ENCODE measurements at places on chromosomes 6 and 20.

GRCh38 chr20:22404419-22405170 lies 179.8 kb downstream of the FOXA2 start:
- no peak for DNase-seq

DNA sequence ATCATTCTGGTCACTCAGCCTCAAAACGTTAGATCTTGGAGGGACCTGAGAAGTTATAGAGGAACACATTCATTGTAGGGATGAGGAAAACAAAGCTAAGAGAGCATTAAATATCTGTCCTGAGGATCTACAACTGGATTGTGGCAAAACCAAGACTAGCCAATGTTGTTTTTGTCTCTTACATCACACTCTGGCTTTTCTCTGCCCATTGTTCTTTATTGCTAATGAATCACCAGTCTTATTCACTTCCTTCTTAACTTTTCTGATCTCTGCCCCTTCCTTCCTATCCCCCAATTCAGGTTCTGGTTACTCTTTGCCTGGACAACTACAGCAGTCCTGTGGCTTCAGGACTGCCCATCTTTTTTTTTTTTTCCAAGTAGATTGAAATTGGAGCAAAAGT lies 57.0 kb upstream of the PREP start:
- DNase-seq, result no peak

DNA sequence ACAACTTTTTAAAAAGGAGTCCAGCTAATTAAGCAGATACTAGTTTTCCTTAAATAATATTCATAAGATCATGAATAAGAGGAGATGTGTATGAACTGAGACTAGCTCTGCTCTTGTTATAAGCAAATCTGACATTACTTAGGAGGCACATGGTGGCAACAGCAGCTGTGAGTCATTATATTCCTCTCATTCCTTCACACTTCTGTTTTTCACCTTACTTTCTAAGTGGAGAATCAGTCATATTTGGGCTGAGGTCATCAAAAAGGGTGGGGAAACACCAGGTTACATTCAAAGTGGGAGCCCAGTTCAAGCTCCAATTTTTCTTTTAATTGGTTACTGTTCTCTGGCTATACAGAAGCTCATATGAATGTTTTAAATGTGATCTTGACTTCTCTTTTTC lies 6.0 kb upstream of the RIPPLY2 start:
- DNase-seq, result no peak

DNA sequence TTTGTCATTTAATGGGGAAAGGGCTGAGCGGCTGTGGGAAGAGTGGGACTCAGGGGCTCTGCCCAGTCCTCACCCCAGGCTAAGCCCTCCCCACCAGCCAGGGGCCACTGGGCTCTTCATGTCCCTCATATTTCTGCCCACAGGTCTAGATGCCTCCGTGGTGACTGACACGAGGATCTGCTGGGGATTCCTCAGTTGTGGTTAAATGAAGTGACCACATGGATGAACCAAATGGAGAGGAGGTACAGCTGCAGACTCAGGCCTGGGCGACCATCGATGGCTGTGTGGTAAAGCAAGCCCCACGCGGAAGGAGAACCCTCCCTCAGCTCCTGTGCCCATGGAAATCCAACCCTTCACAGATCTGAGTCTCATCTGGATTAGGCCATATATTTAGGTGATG lies 29.4 kb downstream of the RAET1L start:
- DNase-seq, result no peak

GRCh38 chr6:36968266-36968977 lies 13.9 kb downstream of the PI16 start:
- DNase-seq, result no peak

GRCh38 chr6:167420177-167420576 lies 95.3 kb downstream of the TTLL2 start:
- no peak for DNase-seq

GRCh38 chr20:22846863-22847262 lies 188.2 kb upstream of the SSTR4 start:
- DNase-seq, result no peak

DNA sequence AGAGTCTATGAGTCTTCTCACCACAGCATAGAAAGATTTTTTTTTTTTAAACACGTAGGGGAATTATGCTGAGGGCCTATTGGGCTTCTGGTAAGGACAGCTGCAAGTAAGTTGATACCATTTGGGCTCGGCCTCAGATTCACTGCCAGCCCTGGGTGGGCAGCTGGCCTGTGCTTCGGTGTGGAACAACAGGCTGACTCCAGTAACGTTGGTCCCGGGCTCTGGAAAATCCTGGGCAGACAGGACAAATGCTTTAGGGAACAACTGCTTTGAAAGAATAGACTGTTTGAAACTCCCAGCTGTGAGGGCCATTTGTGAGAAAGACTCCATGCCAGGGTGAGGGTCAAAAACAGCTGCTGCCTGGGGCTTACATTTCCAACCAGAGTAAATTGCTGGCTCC lies 366.5 kb downstream of the QKI start:
- DNase-seq, result no peak

- DNase-seq, result no peak
These were observed 64.7 kb upstream of the PRL start for GRCh38 chr6:22361576-22361975.

DNA sequence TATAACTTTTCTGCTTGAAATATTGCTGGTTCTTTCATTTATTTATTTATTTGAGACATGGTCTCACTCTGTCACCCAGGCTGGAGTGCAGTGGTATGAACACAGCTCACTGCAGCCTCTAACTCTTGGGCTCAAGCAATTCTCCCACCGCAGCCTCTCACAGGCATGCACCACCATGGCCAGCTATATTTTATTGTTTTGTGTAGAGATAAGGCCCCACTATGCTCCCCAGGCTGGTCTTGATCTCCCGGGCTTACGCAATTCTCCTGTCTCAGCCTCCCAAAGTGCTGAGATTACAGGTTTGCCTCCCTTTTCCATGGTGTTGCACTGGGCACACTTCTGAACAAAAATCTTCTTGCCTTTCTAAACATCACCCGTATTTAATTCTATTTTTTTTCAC lies 39.1 kb upstream of the RNGTT start:
- DNase-seq, result no peak

GRCh38 chr20:1313236-1313964 lies 15.5 kb downstream of the SDCBP2 start:
- peak; percentile 48 for DNase-seq

GRCh38 chr6:75556240-75556639 lies 45.4 kb upstream of the SENP6 start:
- no peak for DNase-seq

DNA sequence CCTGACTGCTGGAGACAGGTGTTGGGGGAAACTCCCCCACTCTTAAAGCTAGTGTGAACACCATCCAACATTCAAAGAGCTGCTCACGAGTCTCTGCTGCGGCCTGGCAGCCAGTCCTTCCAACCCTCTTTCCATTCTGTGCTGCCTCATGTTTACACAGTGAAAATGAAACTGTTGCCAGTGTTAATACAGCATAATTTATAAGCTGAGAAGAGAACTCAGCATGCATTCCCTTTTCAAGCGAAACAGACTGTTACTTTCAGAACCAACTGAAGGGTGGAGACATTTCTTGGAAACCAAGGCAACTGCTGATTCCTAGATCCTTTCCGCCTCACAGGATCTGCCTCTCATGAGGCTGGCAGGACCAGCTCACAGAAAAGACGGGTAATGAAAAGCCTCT lies 533.8 kb upstream of the ID4 start:
- no peak for DNase-seq

GRCh38 chr6:118528129-118528528 lies 20.0 kb upstream of the PLN start:
- no peak for DNase-seq

GRCh38 chr6:33787346-33787953 lies 1.5 kb downstream of the LEMD2 start:
- DNase-seq, result no peak

DNA sequence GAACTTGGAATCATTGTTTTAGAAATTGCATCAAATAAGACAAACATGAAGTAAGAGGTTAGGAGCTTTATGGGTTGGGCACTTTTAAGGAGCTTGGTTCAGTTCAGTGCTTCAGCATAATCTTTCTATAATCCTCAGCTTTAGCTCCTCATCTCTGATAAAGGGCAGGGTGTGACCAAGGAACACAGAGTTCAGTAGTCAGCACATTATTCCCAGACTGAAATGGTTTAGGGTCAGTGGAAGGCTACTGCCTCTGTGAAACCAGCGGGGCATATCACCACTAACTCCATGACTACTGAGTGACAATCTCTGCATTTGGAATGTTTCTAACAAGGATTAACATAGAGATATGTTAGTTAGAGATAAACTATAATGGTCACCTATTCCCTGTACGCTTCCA lies 36.9 kb downstream of the CRYBG1 start:
- no peak for DNase-seq

DNA sequence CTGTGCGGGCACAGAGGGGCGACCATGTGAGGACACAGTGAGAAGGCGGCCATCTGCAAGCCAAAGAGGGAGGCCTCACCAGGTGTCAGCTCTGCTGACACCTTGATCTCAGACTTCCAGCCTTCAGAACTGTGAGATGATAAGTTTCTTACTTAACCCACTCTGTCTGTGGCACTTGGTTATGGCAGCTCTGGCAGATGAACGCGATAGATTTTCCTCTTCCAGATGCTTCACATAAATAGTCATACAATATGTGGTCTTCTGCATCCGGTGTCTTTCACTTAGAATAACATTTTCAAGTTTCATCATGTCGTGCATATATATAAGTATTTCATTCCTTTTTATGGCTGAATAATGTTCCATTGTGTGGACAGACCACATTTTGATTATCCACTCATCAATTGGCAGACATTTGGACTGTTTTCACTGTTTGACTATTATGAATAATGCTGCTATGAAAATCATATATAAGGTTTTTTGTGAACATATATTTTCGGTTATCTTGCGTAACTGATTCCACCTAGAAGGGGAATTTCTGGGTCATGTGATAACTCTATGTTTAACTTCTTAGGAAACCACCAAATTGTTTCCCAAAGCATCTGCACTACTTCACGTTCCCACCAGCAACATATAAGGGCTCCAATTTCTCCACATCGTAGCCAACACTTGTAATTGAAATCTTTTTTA lies 30.2 kb downstream of the PRR18 start:
- no peak for DNase-seq

GRCh38 chr20:57840504-57841296 lies 130.9 kb upstream of the PMEPA1 start:
- DNase-seq, result no peak

DNA sequence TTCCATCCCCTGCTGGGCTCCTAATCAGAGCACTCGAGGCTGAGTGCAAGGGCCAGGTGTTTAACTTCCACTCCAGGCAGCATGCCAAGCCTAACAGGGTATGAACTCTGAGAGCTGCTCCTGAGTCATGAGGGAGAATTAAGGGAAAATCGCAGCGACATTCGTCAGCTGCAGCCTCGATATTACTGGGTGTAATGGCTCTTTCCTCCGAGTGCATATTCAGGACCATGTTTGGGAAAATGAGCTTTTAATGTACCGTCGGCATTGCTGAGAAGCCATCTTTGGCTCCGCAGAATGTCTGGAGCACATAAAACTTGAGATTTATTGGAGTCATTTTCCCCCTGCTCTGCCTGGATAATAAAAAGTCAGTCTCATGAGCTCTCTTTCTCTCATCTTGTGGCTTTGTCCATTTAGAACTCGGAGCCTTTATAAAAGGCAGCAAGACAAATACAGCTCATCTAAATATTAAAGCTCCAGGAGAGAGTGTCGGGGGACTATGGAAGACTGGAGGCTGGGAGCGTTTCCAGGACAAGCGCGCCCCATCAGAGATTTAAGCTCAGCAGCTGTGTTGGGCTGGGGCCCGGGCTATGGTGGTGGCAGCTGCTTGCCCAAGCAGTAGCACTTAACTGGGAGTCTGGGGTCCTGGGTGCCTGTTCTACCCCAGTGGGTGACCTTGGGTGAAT lies 103.7 kb downstream of the TOX2 start:
- DNase-seq, result no peak

GRCh38 chr6:158854214-158855101 lies 35.3 kb upstream of the EZR start:
- no peak for DNase-seq

GRCh38 chr6:103680116-103680515 lies 1179.6 kb downstream of the HACE1 start:
- no peak for DNase-seq

GRCh38 chr6:7136859-7137334 lies 29.1 kb downstream of the RREB1 start:
- DNase-seq, result no peak

- DNase-seq, result no peak
These were observed 68.3 kb downstream of the CNBD2 start for GRCh38 chr20:36036688-36037087.

- no peak for DNase-seq
These were observed 1.2 kb downstream of the MAS1L start for GRCh38 chr6:29486577-29486976.

- DNase-seq, result no peak
These were observed 162.8 kb downstream of the TENT5A start for GRCh38 chr6:81589465-81590313.

GRCh38 chr6:47165918-47166317 lies 123.8 kb upstream of the ADGRF1 start:
- no peak for DNase-seq

GRCh38 chr20:35145141-35145564 lies 2.0 kb downstream of the EDEM2 start:
- no peak for DNase-seq

GRCh38 chr20:3828798-3829197 lies 8.5 kb downstream of the AP5S1 start:
- no peak for DNase-seq

- DNase-seq, result no peak
These were observed 33.4 kb downstream of the CTNNBL1 start for GRCh38 chr20:37726971-37727956.

- DNase-seq, result no peak
These were observed 9.4 kb upstream of the TAF8 start for GRCh38 chr6:42040856-42041480.

DNA sequence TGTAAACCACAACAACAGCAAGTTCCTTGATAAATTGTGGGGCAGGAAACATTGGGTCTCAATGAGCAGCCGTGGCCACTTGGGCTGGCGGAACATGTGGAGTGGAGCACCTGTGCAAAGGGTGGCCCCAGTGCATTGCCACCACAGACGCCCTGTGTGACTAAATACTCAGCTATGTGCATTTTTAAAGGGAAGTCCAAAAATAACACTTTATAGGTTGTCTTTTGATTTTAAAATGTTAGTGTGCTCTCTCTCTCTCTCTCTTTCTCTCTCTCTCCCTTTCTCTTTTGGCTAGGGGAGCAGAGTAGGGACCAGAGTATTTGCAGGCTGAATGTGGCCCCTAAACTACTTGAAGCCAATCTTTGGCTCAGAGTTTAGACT lies 236.3 kb downstream of the BCAS1 start:
- no peak for DNase-seq

- no peak for DNase-seq
These were observed 99.4 kb downstream of the NCOA3 start for GRCh38 chr20:47600967-47601547.

- peak; percentile 37 for DNase-seq
These were observed 231.8 kb downstream of the BCKDHB start for GRCh38 chr6:80338201-80338836.

Data from stimulated activated CD4-positive, alpha-beta T cell treated with anti-CD3 and anti-CD28 coated beads, Interleukin-1b, Interleukin-23, amount 100 ng/mL, for 1 hour (primary cell).